T-helper 1 cell (primary cell): ENCODE measurements at places on chromosomes 11 and 22.

DNA sequence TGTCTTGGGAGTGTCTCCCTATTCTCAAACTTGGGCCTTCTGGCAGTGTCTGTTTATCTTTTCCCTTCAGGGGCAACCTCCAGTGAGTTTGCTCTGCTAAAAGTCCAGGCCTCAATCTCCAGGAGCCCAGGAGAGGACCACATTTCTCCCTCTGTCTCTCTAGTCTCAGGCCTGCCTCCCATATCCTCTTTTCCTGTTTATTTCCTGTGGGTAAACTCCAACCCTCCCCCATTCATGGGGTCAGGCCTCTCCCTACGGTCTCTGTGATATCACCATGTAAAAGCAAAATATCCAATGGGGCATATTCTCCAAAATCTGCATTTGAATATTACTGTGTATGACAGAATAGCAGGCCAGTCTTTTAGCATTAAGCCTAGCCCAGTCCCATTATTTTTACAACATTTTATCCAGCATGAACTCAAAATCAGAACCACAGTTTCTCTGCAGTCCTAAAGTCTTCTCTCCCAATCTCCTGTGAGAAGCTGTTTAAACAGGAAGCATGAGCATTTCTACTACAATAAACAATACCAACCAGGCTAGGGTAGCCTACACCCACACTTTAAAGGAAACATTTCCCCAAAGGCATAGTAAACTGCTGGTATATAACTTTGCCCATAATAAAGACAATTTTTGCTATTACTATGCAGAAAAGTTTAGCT, 18.0 kb upstream of the TMEM135 start:
- DNase-seq, result no peak

DNA sequence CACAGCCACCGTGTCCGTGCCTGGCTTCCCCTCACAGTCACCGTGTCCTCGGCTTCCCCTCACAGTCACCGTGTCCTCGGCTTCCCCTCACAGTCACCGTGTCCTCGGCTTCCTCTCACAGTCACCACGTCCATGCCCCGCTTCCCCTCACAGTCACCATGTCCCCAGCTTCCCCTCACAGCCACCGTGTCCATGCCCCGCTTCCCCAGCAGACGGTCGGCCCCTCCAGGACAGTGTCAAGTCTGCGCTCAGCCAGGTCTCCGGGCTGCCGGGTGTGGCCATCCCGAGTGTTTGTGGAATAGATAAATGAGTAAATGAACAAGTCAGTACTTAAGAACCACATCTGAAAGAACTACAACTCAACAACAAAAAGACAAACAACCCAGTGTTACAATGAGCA, 23.8 kb downstream of the WNT7B start:
- DNase-seq, result no peak

DNA sequence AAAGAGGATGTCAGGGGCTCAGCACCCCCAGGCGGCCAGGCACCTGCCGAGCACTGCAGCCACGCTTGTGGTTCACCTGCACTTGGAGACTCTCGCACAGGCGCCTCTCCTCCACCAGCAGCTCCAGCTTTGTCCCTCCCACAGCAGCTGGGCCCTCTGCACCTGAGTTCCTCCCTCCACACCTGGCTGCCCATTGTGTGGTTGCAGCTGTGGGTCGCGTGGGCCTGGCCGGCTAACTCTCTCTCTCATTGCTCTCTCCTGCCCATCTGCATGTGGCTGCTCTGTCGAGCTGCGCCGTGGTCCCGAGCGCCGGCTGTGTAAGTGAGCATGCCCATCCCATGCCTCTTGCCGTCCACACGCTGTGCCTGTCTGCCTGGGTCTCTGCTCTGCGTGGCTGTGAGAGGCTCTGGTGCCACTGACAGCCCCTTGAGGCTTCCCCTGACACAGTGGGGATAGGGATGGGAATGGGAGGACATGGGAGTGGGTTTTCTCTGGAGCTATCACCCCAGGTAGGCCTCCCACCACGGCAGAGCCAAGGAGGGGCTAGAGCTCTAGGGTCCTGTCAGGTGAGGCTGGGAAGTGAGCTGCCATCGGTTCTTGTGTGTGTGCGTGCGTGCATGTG, 8.5 kb upstream of the ACR start:
- DNase-seq, result no peak

- no peak for DNase-seq
Measured at GRCh38 chr22:37032535-37033460, 13.3 kb downstream of the MPST start.

- DNase-seq, result no peak
Measured at GRCh38 chr11:61747192-61747966, 5.1 kb upstream of the MYRF start.

GRCh38 chr11:34613552-34614056, 7.3 kb upstream of the EHF start:
- no peak for DNase-seq

- no peak for DNase-seq
Measured at GRCh38 chr11:88569342-88569741, 231.8 kb upstream of the CTSC start.

DNA sequence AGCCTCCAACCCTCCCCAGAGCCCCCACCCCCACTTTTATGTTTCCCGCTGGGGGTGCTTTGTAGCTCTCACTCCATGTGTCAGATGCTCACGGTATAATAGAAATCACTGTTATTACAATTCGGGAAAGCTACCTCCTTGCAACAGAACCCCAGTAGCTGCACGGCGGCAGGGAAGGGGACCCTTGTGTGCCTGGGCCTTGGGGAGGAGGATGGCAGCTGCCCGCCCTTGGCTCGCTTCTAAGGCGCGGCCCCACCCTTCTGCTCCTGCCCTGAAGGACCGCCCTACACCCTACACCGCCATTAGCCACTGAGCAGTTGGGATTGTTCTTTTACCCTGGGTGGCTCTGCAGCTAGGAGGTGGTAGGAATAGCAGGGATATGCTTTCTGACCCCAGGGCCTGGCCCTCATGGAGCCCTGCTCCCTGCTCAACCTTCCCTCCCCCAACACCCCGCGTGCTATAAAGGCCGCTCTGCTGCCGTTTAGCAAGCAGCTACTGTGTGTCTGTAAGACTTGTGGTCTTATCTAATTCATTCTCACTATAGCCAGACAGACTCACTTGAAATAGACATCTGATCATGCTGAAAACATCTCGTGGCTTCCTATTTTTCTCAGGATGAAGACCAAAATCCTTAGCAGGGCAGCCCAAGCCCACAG, 219.7 kb downstream of the CEP164 start:
- no peak for DNase-seq

DNA sequence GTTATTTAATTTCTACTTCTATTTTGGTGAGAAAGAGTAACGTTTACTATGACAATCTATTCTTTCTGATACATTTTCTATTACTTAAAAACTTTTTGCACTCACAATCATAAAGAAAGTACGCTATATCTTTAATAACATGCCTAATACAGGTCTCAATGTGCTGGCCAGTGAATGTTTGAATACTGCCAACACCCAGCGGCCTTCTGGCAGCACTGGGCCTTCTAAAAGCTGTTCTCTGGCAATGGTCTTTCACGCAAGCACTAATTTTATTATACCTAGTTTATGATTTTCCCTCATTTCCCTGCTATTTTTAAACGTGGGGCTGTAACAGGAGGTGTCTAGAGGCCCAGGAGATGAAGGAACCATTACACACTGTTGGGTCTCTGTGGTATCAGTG, 349.8 kb upstream of the PITPNB start:
- DNase-seq, result no peak

- no peak for DNase-seq
Measured at GRCh38 chr11:130813638-130814037, 102.6 kb downstream of the SNX19 start.

- DNase-seq, result no peak
Measured at GRCh38 chr22:34534101-34534500, 531.9 kb upstream of the ISX start.

GRCh38 chr11:114258696-114259095, 37.5 kb upstream of the NNMT start:
- DNase-seq, result no peak

GRCh38 chr11:13328286-13328685, 50.7 kb downstream of the BMAL1 start:
- DNase-seq, result no peak

GRCh38 chr11:26231252-26231661, 100.7 kb upstream of the ANO3 start:
- no peak for DNase-seq

- DNase-seq, result no peak
Measured at GRCh38 chr22:37007651-37008050, 11.6 kb downstream of the TST start.

GRCh38 chr11:96037405-96037949, 113.6 kb upstream of the MTMR2 start:
- DNase-seq, result no peak

DNA sequence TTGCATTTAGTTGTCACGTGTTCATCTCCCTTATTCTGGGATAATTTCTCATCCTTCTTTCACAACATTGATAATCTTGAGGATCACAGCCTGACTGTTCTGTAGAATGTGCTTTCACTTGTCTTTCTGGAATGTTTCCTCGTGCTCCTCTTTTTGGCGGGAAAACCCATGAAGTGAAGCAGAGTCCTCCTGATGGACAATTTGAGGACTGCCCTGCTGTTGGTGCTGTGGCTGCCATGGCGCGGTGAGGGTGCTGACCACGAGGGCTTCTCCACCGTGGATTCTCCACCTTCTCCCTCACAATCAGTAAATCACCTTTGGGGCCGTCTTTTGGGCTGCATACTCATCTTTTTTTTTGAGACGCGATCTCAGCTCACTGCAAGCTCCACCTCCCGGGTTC, 946.9 kb downstream of the BRD1 start:
- DNase-seq, result no peak

GRCh38 chr11:124536520-124536919, 6.9 kb downstream of the OR8B12 start:
- DNase-seq, result no peak

DNA sequence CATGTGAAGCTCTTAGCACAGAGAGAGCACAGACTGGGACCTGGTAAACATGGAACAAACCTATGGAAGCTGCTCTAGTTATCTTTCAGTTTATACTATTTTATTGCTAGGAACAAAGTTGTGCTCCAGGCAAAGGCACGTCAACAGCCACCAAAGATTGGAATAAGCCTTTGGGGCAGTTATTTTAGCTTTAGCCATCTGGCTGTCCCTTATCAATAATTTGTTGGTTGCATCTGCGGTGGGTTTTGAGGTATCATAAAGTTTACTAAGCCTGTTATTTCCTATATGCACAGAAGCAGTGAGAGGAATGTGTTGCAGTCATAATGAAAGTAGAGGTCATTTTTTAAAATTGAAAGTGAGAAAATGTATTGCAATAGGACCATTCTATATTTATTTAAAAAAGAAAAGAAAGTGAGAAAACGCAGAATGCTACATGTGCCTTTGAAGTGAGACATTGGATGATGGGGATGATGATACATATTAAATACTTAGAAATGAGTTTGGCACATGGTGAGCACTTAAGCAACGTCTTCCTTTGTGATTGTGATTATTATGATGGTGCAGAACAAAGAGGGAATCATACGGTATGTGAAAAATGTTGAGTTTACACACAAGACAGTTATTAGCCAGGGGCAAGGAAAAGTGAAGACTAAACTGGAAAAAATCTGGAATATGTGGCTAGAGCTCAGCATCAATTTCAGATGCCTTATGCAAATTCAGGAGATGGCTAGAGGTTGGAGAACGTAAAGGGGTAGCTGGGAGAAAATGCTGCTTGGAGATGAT, 58.3 kb downstream of the PRR5L start:
- no peak for DNase-seq

- DNase-seq, result no peak
Measured at GRCh38 chr11:126945319-126945718, 55.3 kb downstream of the KIRREL3 start.

DNA sequence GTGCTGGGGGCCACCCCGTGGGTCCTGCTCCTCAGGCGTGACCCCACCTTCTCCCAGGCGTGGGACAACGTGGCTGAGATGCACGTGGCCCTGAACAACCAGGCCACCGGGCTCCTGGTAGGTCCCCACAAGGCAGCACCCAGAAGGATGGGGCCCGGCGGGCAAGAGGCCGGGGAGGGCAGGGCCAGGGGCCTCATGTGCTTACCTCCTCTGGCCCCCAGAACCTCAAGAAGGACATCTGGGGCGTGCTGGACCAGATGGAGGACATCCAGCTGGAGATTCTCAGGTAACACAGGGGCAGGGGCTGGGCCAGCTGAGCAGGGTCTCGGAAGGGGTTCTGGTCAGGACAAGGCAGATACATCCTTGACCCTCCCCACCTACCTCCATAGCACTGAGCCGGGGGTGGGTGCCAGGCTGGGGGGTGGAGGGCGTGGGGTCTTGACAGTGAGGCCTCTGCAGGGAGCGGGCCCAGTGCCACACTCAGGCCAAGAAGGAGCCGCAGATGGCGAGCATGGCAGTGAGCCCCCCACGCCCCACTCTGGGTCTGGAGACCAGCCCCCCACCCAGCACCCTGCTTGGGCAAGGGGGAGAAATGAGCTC, 186.3 kb downstream of the IGLL1 start:
- DNase-seq, result no peak

DNA sequence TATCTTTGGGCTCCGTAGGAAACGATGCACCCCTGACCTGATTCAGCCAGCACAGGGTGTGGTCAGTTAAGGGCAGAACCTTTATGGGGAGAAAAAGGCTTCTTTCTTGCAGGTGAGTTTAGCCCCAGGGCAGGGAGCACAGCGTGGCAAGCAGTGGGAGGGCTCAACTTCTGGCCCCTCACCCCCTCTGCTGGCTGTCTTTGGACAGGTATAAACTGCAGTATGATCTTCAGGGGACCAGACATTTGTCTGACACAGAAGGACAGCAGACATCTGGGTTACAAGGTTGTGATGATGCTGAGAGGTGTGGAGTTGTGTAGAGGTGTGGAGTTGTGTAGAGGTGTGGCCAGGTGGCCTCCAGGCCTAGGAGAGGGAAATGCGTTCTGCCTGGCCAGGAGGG, 324.0 kb upstream of the PLET1 start:
- DNase-seq, result no peak

DNA sequence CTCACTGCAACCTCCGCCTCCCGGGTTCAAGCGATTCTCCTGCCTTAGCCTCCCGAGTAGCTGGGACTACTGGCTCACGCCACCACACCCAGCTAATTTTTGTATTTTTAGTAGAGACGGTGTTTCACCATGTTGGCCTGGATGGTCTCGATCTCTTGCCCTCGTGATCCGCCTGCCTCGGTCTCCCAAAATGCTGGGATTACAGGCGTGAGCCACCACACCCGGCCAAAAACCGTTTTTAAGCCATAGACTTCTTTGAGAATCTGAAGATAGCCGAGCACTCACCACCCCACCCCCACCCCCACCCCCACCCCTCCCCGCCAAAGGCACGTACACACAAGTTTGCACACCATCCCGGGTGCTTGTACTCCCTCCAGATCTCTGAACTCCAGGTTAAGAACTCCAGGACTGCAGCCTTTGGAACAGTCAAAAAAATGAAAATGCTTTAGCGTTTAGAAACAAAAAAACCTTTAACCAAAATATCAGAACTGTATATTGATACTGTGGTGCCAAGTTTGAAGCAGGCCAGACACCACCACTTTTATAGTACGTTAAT, 1.5 kb downstream of the CRKL start:
- no peak for DNase-seq

GRCh38 chr22:44014241-44014640, 9.9 kb upstream of the PARVB start:
- DNase-seq, result no peak

GRCh38 chr11:112784323-112785073, 176.7 kb upstream of the NCAM1 start:
- no peak for DNase-seq

- no peak for DNase-seq
Measured at GRCh38 chr11:30595934-30596333, 9.8 kb upstream of the MPPED2 start.
